ENCODE measurements at places on chromosomes 4 and X.
A peak's percentile ranks its signal among the peaks of the same experiment; 100 is the strongest.

- DNase-seq: no peak
Measured at GRCh38 chr4:30208731-30209435, 511.3 kb upstream of the PCDH7 start.

- no peak for DNase-seq
Measured at GRCh38 chrX:261167-261918, 19.8 kb upstream of the PLCXD1 start.

GRCh38 chrX:135516376-135516775 lies 4.1 kb upstream of the INTS6L start:
- peak; percentile 0 for DNase-seq

- DNase-seq: no peak
Measured at GRCh38 chr4:46550471-46550870, 160.5 kb upstream of the GABRA2 start.

DNA sequence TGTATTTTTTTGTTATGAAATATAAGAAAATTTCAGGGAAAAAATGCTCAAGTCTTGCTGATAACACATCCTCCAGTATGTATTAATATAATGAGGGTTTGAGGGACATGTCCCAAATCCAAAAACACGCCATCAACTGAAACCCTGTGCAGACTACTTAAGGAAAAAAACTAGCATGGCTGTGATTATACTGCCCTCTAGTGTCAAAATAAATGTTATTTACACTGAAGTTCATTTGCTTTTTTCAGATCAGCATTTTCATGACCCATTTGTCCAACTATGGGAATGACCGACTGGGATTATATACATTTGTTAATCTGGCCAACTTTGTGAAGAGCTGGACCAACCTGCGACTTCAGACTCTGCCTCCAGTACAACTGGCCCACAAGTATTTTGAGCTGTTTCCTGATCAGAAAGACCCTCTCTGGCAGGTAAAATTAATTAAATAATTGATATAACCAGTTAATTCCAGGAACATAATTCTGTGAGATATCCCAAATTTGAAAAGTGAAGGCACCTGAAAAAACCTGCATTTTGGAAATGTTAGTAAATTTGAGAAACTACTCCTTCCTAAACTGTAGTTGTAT lies 128.5 kb downstream of the PRSS12 start:
- DNase-seq: peak; percentile 68

GRCh38 chr4:154578919-154579318 lies 11.6 kb downstream of the FGA start:
- no peak for DNase-seq

- DNase-seq: peak; percentile 43
Measured at GRCh38 chr4:163755013-163755412, 260.5 kb downstream of the TMA16 start.

- DNase-seq: peak; percentile 71
Measured at GRCh38 chr4:125317525-125317877, 2.7 kb downstream of the FAT4 start.

- no peak for DNase-seq
Measured at GRCh38 chr4:148412460-148412994, 29.7 kb downstream of the NR3C2 start.

- DNase-seq: no peak
Measured at GRCh38 chr4:158656439-158656838, 15.2 kb downstream of the C4orf46 start.

GRCh38 chr4:122973465-122973864 lies 51.1 kb upstream of the NUDT6 start:
- DNase-seq: no peak

DNA sequence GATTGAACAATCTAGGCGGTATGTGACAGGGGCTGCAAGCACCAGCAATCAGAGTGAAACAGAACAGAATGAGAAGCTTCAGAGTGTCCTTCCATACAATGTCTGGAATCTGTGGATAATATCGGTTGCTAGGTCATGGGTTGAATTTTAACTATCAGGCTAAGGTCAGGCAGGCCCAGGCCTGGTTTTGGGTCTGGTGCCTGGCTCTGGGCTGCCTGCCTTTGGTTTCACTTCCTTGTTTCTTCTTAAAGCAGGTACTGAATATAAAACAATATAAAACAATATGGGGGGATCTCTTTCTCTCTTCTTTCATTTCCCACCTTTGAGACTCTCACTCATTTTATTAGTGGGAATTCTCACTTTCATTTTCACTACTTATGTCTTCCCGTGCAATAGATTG lies 962.0 kb downstream of the CCSER1 start:
- peak; percentile 30 for DNase-seq

DNA sequence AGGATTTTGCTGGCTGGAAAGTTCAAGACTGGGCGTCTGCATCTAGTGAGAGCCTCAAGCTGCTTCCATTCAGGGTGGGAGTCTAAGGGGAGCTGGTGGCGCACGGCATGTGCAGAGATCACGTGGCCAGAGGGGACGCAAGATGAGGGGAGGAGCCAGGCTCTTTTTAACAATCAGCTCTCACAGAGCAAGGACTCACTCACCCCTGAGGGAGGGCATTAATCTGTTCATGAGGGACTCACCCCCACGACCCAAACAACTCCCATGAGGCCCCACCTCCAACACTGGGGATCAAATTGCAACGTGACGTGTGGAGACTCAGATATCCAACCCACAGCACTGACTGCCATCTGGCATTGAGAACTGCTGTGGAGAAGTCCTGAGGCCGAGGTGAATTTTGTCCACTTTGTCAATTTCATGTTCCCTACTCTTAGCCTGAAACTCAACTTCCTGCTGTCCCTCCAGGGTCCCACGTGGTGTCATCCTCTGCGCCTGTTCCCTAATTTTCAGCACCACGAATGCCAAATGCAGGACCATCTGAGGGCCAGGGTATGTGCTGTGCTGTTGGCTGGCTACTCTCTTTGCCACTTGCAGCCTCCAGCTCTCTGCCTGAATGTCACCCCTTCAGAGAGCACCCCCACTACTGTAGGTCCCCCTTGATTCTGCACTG lies 5.6 kb downstream of the ZFP92 start:
- no peak for DNase-seq

GRCh38 chrX:65034668-65035445 lies 58.6 kb upstream of the ZC4H2 start:
- DNase-seq: peak; percentile 61

DNA sequence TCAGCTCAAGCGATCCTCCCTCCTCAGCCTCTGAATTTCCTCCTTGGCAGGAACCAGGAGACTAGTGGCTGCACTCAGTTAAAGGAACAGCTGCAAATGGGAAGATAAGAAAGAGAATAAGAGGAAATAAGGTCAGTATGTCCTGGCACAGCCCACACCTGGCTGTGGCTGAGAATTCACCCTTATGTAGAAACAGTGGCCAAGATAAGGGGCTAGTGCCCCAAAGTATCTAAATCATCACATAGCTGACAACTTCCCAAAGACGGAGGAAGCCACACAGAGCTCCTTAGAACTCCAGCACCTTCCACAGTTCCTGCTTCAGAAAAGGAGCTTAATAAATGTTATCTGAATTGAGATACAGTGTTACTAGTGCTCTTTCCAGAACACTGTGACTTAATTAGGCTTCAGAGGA lies 2.3 kb upstream of the CHIC2 start:
- no peak for DNase-seq

DNA sequence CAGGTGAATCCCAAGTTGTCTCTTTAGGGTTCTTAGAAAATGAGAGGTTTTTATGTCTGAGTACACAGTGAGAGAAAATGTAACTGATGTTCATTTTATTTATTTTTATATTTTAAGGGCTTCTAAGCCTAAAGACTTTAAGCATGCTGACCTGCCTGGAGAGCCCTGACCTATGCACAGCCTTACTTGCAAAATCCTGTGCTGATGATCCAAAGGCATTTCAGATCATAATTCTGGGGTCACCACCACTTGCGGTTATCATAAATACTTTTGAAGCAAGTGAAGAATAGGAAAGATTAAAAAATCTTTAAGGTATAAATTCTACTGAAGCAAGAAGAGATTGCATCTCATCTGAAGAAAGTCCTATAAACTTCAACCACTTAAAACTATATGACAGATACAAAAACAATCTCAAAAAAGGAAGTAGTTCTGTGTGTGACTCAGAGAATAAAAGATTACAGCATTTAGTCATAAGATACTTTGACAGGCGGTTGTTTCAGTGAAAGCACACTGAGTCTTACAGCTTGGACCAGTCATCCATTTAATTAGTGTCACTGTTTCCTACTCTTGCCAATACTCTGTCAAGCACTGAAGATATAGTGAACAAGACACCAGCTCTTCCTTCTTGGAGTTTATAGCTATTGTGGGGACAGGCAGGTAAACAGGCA lies 245.2 kb upstream of the DIPK2B start:
- peak; percentile 58 for DNase-seq

All from ACHN (cell line).